Glutamatergic neuron (in vitro differentiated cells): ENCODE measurements at places on chromosomes 4 and X.

GRCh38 chr4:600850-601515 lies 24.4 kb upstream of the PDE6B start:
- DNase-seq, result no peak

- DNase-seq, result no peak
Observed at GRCh38 chr4:519885-520682, 21.1 kb downstream of the PIGG start.

- DNase-seq, result no peak
Observed at GRCh38 chr4:20617678-20618396, 82.4 kb upstream of the PACRGL start.

- no peak for DNase-seq
Observed at GRCh38 chrX:113059714-113060113, 219.1 kb upstream of the AMOT start.

GRCh38 chr4:53461244-53461643 lies 83.8 kb downstream of the FIP1L1 start:
- no peak for DNase-seq

DNA sequence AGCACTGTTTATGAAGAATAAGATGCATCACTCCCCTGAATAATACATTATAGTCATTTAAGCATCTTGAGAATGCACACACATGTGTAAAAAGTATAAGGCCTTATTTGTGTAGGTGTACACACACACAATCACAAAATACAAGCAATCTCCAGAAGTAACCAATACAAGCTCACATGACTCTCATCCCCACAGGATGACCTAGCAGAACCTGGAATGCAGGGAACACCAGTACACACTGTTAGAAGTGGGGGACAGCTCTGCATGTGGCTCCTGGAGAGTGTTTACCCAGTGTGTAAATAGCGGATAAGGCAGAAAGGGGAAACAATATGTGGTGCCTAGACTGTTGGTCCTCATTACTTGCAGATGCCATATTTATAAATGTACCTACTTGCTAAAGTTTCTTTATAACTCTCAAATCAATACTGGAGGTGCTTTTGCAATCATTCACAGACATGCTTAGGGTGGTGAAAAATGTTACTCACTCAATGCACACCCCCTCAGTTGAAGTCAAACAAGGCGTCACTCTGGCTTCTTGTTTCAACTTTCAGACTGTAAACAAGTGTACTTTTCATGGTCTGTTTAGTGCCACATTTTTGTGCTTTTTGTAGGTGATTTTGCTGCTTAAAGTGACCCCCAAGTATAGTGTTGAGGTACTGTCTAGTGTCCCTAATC lies 73.1 kb downstream of the MAGEB17 start:
- DNase-seq, result no peak

GRCh38 chr4:129972257-129972656 lies 876.3 kb downstream of the C4orf33 start:
- no peak for DNase-seq

DNA sequence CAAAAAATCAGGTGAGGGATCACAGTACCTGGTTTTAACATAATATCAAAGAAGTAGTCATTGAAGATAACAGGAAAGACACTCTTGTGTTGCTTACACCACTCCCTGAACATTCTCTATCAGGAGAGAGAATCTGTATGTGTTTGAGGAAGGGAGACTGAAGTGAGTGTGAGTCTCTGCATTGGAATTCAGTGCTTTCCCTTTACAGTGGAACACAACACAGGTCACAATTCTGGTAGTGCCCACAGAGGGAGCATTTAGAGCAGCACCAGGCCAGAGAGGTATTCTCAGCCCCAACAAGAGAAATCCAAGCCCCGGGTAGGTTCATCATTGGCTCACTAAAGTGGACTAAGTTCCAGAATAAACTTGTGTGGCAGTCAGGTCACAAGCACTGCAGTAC lies 64.7 kb upstream of the UBQLN2 start:
- no peak for DNase-seq

DNA sequence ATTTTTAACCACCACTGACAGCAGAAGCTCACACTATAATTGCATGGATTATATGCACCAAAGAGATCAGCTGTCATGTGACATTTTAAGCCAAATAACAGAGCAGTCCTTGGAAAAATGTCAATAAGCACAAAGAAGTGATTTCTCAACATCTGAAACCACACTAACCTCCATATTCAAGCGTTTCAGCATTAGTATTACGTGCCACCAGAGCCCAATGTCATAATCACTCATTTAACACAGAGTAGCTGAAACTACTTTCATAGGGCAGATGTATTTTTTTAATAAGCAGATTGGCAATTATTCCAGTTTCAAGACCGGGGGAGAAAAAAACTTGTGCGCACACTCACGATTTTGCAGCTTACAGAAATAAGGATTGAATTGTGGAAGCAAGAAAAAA lies 76.6 kb downstream of the SH3KBP1 start:
- no peak for DNase-seq

- DNase-seq, result no peak
Observed at GRCh38 chrX:26215869-26216268, at the start of gene MAGEB5. Gene MAGEB5, plus strand, starts transcription at chrX:26216169. Its CDS starts 1,133 bp downstream, at chrX:26217302.
